ENCODE measurements at places on chromosomes 16 and 17. TPM values are rescaled to one million over a fixed set of nuclear protein-coding genes. Genes with fewer than 3 reads are reported as not detected.

The TP53TG3F gene
- polyA plus RNA-seq, result not detected

The ODAD4 gene
- polyA plus RNA-seq, result 0.15 TPM

The ARL5C gene
- polyA plus RNA-seq, result not detected

The BCAR1 gene
- not detected for polyA plus RNA-seq

The SKA2 gene
- 83.3 TPM for polyA plus RNA-seq

The SPN gene
- polyA plus RNA-seq, result 134 TPM

The TMEM235 gene
- polyA plus RNA-seq, result not detected

The ODF4 gene
- not detected for polyA plus RNA-seq

The NEUROD2 gene
- polyA plus RNA-seq, result not detected

The CD68 gene
- polyA plus RNA-seq, result not detected

The PPP1R27 gene
- polyA plus RNA-seq, result not detected

The AANAT gene
- polyA plus RNA-seq, result not detected

The KRT39 gene
- not detected for polyA plus RNA-seq

The P2RX1 gene
- not detected for polyA plus RNA-seq

The TBC1D3I gene
- not detected for polyA plus RNA-seq

The KRTAP17-1 gene
- polyA plus RNA-seq, result not detected

Data from CD4-positive, CD25-positive, alpha-beta regulatory T cell (primary cell).